ENCODE measurements at places on chromosomes 12 and 14.
A peak's percentile ranks its signal among the peaks of the same experiment; 100 is the strongest.

GRCh38 chr14:66503532-66503931 is 4.4 kb upstream of the GPHN start:
- DNase-seq: peak; percentile 14

GRCh38 chr12:104866291-104866690 is 91.8 kb downstream of the SLC41A2 start:
- DNase-seq: peak; percentile 56

- DNase-seq: no peak
These were observed 118.6 kb downstream of the LMNTD1 start for GRCh38 chr12:25434515-25434914.

DNA sequence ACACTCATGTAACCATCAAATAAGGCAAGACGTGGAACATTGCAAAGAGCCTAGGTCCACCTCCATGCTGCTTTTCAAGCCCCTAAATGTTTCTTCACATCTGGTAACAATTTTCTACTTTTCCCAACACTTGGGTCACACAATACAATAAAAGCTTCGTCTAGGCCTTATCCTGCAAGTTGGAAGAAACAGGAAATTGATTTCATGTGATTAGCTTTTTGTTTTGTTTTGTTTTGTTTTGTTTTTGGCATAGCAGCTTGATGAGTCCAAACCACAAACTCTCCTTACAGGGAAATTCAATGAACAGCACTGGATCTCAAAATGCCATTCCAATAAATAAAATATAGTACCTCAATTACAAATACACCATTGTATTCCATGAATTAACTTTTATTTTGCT is 19.3 kb downstream of the TAS2R50 start:
- peak; percentile 47 for DNase-seq

DNA sequence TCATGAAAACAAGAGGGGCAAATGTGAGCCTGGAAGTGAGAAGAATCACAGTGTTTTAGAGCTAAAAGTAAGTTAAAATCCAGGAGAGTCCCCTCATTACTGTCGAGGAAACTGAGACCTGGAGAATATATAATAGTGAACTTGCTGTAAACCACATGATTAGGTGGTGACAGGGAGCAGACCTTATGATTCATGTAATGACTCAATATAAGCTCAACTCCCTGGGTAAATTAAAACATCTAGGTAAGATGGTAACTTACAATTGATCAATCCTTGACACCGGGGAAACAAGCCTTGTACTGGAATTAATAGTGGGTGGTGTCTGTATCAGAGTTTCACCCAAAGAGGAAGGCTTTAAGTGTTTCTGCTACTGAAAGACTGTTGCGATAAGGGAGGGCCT is 269.3 kb downstream of the SNAPC1 start:
- no peak for DNase-seq

DNA sequence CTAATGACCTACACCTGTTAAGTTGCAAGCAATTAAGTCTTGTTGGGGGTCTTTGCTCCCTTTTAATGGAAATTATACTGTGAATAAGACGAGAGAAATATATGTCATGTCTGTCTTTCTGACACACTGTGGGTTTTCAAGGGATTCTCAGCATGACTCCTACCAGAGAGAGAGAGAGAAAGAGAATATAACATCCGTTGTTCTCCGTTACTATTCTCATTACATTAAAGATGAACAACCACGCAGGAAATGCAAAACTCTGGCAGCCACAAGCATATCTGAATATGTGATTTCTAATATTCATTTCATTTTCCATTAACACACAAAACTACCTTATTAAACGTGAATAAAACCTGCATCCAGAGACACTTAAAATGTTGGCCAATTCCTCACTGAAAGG is 67.3 kb upstream of the EGLN3 start:
- no peak for DNase-seq

DNA sequence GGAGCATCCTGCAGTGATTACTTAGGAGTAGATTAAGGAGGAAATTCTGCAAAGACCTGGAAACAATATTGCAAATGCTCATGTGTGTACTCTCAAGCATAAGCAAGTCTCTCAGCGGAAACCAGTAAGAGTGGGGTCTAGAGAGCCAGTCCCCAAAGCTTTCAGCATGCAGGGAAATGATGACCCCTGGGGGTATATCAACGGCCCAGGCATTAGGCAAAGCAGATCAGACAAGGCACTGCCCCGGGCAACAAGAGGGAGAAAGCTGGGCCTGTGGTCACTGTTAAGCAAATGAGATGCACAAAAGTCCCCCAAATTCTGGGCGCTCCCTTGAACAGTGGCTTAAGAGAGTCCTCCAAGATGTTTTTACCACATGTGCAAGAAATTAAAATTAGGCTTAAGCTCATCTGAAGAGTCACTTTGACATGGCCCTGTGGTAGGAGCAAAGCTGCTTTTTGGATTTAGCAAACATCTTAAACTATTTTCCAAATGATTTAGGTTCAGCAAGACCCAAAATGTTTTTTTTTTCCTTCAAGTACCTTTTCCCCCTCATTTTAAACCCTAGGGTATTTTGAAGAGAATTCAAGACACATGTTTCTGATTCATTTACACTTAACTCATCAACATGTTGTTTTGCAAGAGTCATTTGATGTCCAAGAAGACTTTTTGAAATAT is 457.1 kb upstream of the TBX3 start:
- DNase-seq: no peak
